ENCODE measurements at places on chromosomes 5 and 9.
A peak's percentile ranks its signal among the peaks of the same experiment; 100 is the strongest.

GRCh38 chr9:73753171-73753570 is 601.5 kb downstream of the ANXA1 start:
- no peak for DNase-seq

DNA sequence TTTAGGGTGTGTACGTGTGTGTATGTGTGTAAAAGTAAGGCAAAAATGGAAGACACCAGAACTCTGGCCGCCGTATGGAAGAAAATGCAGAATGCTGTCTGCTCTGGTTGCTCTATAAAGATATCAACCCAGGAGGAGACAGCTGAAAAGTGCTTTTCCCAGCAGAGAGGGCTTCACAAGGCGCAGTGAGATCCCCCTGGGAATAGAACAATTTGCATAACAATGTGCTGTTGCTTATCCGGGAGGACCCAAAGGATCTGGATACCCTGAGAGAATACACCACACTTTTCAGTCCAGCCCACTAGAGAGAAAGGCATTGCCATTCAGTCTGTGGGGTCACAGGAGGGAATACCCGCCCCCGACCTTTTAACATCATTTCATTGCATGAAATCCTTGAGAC is 230.6 kb downstream of the EBF1 start:
- no peak for DNase-seq

DNA sequence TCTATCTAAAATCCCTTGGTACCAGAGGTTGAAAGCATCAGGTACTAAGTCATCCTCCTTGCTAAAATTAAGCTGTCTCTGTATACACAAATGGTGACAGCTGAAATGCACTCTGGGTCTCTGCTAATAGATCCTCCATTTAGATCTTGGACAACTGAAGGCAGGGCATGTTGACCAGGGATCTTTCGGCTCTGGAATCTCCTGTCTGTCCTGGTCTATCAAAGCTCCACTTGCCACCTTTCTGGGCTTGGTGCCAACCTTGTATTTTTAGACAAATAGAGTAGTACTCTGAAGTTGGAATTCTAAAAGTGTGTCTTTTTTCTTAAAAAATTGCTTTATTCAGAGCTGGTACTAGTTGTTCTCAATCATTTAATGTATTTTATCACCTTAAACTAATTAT is 135.2 kb upstream of the HMHB1 start:
- DNase-seq = no peak

- DNase-seq = no peak
These were observed 322.1 kb downstream of the DEPDC1B start for GRCh38 chr5:60377826-60378225.

DNA sequence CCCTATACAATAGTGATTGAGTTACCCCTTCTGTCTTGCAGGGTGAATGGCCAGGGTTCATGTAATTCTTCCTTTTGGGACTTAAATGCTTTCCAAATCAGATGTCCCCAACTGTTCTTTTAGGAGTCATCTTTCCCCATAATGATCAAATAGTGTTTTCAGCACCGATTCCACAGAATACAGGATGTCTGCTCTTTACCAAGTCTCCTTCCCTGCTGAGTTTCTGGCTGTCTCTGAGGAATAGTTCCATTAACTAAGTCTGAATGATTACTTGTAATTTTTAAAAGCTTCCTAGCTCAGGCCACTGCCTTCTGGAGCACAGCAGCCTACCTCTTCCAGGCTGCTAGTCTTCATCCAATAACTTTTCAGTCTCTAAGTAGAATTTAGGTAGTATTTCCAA is 630.7 kb upstream of the ZNF608 start:
- no peak for DNase-seq

DNA sequence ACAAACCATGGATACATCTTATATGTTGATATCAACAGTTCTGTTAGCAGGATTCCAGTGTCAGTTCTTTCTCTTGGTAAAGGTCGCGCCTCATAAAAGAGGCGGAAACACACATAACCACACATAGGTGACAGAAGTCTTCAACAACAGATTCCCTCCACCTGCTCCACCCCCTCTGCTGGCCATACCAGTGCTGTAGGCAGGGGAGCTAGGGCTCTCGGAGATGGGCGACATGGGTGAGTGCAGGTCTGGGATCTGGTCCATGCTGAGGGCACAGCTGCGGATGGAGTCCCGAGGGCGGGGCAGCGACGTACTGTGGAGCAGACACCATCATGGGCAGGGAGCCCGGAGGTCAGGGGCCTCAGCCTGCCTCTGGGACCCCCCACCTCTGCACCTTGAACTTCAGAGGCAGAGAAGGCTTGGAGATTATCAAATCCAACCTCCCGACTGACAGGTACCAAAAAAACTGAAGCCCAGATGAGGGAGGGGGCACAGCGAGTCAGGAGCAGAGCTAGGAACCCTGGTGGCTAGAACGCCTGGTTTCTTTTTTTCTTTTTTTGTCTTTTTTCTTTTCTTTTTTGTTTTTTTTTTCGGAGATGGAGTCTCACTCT is 12.0 kb upstream of the TOR2A start:
- no peak for DNase-seq

DNA sequence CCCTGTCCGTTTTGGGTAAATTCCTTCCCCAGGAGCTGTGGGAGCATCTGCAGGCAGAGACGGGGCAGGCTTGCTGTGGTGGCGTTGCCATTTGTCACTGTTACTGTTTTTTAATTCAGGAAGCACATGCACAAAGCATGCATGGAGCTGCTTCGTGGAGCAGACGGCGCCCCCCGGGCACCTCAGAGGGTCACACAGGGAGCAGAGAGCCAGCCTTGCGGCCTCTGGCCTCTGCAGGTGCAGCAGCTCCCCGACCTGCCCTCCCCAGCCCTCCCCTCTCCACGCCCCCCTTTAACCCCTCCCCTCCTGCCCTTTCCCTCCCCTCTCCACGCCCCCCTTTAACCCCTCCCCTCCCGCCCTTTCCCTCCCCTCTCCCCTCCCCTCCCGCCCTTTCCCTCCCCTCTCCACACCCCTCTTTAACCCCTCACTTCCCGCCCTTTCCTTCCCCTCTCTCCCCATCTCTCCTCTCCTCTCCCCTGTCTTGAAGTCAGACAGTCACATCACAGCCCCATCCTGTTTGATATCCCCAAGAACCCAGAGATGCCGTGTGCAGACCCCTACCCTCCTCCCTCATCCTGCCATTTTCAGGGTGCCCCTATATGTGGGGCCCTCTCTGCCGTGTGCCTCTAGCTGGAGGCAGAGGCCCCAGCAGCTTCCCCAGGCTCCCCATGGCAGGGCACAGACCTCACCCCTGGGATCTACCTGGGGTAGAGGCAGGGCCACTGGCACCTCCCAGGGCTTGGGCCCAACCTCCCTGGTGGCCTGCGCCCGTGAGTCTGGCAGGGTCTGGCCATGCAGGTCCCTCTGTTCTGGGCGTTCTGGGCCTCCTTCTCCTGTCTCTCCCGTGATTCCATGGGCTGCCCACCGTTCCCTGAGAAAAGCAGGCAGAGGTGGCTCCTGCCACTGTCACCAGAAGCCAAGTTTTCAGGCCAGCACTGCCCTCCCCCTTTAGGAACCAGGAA is 29.6 kb upstream of the UBAC1 start:
- peak; percentile 91 for DNase-seq

GRCh38 chr9:135402739-135403695 is 76.6 kb upstream of the PPP1R26 start:
- DNase-seq = no peak

DNA sequence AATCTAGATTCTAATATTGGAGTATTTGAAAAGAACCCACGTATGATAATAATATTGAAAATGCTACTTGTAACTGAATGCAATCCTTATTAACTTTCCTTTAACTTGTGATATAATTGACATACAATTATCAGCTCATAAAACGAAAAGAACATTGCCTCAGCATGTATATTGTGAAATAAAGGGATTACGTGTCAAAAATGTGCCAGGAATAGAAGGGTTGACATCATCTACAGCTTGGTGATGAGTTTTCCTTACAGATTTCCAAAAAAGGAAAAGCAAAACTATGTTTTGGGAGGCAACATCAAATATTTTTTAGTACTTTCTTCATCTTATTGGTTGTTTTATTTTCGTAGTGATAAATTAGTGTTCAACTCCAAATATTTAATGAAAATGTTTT is 266.0 kb upstream of the PTGER4 start:
- no peak for DNase-seq

DNA sequence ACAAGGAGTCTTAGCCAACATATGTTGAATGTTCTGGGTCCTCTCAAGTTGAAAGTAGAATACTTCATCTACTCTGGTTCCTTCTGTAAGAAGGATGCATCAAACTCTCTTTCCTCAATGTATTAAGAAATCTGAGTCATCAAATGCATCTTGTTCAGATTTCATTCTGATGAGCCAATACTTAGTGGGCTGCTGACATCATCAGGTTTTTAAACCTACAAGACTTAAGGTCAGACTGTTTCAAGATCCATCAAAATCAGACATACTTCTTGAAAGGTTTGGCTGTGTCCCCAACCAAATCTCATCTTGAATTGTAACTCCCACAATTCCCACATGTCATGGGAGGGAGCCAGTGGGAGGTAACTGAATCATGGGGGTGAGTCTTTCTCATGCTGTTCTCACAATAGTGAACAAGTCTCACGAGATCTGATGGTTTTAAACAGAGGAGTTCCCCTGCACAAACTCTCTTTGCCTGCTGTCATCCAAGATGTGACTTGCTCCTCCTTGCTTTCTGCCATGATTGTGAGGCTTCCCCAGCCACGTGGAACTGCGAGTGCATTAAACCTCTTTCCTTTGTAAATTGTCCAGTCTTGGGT is 168.8 kb downstream of the RAPGEF6 start:
- DNase-seq = no peak

DNA sequence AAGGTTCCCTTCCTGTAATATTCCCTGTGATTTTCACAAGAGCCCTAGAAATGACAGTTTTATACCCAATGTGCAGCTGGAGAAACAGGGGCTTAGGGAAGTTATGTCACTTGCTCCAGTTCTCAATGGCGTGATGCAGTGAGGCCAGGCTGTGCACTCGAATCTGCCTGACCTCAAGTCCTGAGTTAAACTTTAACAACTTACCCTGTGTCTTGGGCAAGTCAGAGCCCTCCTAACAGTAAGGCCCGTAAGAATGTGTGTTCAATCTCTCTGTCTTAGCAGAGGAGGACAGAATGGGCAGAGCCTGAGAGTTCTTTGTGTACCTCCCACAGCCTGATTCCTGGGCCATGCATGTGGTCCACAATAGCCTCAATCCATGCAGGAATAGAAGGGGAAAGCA is 181.1 kb downstream of the TRIM32 start:
- no peak for DNase-seq

- DNase-seq = no peak
These were observed 764.6 kb downstream of the CDH12 start for GRCh38 chr5:22088517-22088916.

GRCh38 chr5:42597318-42597937 is 159.2 kb upstream of the CCDC152 start:
- DNase-seq = no peak

- DNase-seq = no peak
These were observed 742.0 kb upstream of the RGMB start for GRCh38 chr5:98031496-98031895.

DNA sequence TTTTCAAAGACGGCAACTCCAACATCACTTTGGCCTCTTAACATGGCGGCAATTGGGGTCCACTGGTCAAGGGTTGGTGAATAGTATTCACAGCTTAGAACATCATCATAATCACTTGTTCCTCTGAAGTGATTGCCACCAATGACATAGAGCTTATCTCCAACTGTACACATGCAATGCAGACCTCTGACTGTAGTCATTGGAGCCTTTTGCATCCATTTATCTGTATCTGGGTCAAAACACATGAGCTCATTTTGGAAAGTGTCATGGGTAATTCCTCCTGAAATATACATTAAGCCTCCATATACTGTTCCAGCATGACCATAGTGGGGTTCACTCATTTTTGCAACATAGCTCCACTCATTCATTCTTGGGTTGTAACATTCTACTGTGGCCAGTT is 2.0 kb downstream of the KLHL9 start:
- DNase-seq = no peak

- no peak for DNase-seq
These were observed 71.7 kb upstream of the FCN1 start for GRCh38 chr9:134989206-134990065.

- DNase-seq = no peak
These were observed 42.4 kb downstream of the RHOBTB3 start for GRCh38 chr5:95773335-95774059.

GRCh38 chr9:3240656-3241268 is 285.0 kb downstream of the RFX3 start:
- peak; percentile 85 for DNase-seq

DNA sequence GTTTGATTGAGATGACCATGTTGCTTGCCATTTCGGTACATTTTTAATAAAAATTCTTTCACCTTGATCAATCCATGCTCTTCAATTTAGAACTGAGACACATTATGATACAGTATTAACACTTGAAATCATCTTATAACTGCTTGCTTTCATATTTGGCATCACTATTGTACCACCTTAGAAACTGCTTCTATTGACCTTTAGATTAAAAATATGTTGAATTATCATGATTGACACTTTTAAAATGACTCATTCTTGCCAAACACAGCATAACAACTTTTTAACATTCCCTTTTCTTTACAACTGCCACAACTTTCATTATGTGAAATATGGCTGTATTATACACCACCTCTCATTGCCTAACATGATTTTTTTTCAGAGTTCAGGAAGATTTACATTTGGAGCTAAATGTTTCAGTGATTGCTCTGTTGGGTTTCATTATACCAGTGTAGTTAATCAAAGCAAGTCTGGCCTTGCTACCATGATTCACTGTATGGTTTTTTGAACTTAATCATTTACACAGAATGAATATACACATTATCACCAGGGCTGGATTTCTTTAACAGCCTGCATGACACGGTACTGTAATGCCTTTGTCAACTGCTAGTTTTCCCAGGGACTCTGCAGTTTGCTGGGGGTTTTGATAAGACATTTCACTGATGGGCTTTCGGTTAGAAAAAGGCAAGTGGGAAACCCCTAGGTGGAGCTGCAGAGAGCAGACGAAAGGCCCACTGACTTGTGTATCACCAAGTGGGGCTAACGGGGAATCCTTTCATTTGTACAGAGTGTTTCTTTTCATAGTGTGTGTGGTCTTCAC is 93.6 kb upstream of the TLE4 start:
- peak; percentile 25 for DNase-seq

- DNase-seq = no peak
These were observed 127.0 kb upstream of the RPS23 start for GRCh38 chr5:82405161-82405560.

All from OCI-LY7 (cell line).